ENCODE measurements at places on chromosomes 7 and 10.
A peak's percentile ranks its signal among the peaks of the same experiment; 100 is the strongest.

- no peak for DNase-seq
Measured at GRCh38 chr10:117518246-117518645, 24.3 kb upstream of the EMX2 start.

GRCh38 chr10:102422545-102423129, 2.0 kb downstream of the FBXL15 start:
- peak; percentile 44 for DNase-seq

DNA sequence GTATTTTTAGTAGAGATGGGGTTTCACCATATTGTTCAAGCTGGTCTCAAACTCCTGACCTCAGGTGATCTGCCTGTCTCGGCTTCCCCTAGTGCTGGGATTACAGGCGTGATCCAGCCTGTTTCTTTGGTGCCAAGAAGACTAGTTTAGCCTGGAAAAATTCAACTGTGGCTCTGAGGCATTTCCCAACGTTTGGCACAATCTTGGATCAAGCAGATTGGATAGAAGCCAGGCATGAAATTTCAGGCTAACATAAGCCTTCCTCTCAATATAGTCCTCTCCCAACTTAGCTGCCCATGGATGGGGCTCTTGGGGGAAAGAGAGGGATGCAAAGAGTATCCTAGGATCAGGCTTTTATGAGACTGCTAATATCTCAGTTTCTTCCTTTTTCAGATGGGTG, 53.8 kb downstream of the APBB1IP start:
- no peak for DNase-seq

DNA sequence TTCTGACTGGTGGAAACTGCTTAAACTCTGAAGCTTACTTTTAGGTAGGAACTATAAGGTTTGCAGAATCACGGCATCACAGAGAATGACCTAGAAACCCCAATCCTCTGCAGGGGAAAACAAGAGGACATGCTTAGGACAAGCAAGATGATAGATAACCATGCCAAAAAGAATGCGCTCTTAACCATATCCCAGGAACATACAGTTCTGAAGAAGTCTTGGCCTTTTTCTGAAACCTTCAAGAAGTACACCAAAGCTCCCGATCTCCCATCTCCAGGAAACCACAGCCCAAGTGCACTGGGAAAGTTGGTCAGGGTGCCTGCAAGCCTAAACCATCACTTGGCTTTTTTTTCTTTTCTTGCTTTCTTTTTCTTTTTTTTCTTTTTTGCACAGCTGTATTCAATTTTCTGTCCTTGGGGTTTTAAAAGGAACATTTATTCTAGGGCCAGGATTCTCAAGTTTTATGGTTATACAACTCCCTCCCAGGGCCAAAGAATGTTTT, 12.2 kb upstream of the SVIL start:
- no peak for DNase-seq

- no peak for DNase-seq
Measured at GRCh38 chr7:151696721-151697514, 177.2 kb upstream of the RHEB start.

- no peak for DNase-seq
Measured at GRCh38 chr7:47493976-47494911, 87.7 kb downstream of the TNS3 start.

DNA sequence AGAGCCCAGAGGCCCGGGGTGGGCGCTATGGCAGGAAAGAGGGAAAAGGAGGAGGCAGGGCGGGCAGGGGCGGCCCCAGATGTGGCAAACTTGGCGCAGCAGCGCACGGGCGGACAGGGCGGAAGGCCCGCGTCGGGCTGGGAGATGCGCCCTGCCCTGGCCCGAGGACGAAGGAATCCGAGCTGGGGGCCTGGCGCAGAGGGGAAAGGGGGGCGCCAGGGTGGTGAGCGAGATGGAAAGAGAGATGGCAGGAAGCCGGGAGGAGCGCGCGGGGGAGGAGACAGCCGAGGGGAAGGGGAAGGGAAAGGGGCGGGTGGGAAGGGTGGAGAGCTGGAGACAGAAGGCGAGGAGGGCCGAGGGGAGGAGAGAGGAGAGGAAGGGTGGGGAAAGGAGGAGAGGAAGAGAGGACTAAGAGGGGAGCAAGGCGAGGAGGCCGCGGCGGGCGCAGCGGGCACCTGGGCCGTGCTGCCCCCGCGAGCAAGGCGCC, at the start of gene MARVELD1:
TSS of gene MARVELD1 (plus strand) at position 392 of the 487 bp plus-strand sequence. CDS start 147 bp downstream, outside the sequence.
- DNase-seq = no peak

Data from activated CD8-positive, alpha-beta memory T cell treated with anti-CD3 and anti-CD28 coated beads, Interleukin-2, amount 50 U/mL, for 4 hours (primary cell).